ENCODE measurements at places on chromosomes 6 and 20. TPM values are rescaled to one million over a fixed set of nuclear protein-coding genes. Genes with fewer than 3 reads are reported as not detected.

The PKIB gene
- total RNA-seq, result 3.5 TPM

The KCNK16 gene
- total RNA-seq, result not detected

The GRM4 gene
- 0.36 TPM for total RNA-seq

The SFT2D1 gene
- 22.1 TPM for total RNA-seq

The MAP3K5 gene
- 7.4 TPM for total RNA-seq

The GPR63 gene
- under 0.01 TPM for total RNA-seq

The ASCC3 gene
- 69.2 TPM for total RNA-seq

The HLA-G gene
- total RNA-seq, result not detected

The FAM8A1 gene
- 29.7 TPM for total RNA-seq

The HEY2 gene
- 2.2 TPM for total RNA-seq

The KIF16B gene
- 9.0 TPM for total RNA-seq

The HLA-DOA gene
- total RNA-seq, result 2.4 TPM

The NUS1 gene
- total RNA-seq, result 17.7 TPM

The DEFB114 gene
- total RNA-seq, result not detected

The BPIFB4 gene
- total RNA-seq, result not detected

The BYSL gene
- 11.6 TPM for total RNA-seq

The ADGRB3 gene
- total RNA-seq, result not detected

The ARHGAP40 gene
- total RNA-seq, result not detected

The TRIM15 gene
- total RNA-seq, result not detected

The SIRPB1 gene
- total RNA-seq, result 1.2 TPM

The PTCHD4 gene
- total RNA-seq, result 6.5 TPM

The CALHM4 gene
- not detected for total RNA-seq

The STMND1 gene
- not detected for total RNA-seq

The BMP2 gene
- total RNA-seq, result 1.8 TPM

The CCN6 gene
- 6.8 TPM for total RNA-seq
